ENCODE measurements at places on chromosomes 16 and 17. TPM values are rescaled to one million over a fixed set of nuclear protein-coding genes. Genes with fewer than 3 reads are reported as not detected.
A peak's percentile ranks its signal among the peaks of the same experiment; 100 is the strongest.

- DNase-seq, result no peak
These were observed 7.1 kb downstream of the ZNF385C start for GRCh38 chr17:42090964-42091790.

DNA sequence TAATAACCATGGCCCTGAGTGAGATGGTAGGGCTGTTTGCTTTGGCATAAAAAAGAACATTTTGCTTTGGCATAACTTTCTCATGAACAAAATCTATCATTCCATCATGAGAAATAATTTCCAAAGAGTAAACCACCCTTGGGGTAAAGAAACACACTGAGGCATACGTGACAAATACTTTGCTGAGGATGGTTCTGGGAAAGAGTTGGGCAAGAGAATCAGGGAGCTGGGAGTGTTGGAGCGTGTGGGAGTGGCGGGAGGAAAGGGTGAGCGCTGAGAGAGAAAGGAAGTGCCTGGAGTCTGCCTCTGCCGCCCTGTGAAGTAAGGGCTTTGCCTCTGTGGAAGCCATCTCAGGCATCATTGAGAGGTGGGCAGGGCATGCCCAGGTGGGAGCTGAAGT, 60.2 kb upstream of the ARHGAP44 start:
- DNase-seq, result no peak

GRCh38 chr17:34665150-34665806, 85.9 kb downstream of the TMEM132E start:
- DNase-seq, result no peak

DNA sequence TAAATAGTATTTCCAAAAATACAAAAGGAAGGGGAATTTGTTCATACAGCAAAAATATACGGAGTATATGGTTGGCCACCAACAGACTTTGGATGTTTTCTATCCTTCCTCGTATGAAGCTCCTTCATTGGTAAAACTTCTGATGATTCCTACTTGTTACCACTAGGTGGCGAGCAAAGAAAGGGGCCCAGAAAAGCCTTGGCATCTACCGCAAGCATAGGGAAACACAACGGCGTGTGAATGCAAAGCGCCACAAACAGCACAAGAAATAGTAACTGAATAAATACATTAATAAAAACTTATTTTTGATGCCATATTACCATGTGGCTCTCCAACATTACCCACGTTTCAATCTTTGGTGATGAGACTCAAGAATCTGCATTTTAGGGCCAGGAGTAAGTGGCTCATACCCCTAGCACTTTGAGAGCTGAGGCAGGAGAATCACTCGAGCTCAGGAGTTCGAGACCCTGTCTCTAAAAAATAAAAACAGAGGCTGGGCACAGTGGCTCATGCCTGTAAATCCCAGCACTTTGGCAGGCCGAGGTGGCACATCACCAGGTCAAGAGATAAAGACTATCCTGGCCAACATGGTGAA, 34.5 kb downstream of the YWHAE start:
- peak; percentile 77 for DNase-seq

DNA sequence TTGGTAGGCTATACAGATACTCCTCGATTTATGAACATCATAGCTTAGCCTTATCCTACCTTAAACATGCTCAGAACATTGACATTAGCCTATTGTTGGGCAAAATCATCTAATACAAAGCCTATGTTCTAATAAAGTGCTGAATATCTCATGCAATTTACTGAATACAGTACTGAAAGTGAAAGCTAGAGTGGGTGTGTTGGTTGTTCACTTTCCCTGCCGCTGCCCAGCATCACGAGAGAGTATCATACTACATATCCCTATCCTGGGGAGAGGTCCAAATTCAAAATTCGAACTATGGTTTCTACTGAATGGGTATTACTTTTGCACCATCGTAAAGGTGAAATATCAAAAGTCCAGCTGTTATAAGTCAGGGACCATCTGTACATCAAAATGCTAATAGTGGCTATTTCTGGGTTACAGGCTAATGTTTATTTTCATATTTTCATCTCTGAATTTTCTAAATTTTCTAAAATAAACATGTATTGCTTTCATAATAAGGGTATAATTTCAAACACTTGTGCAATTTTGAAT, 54.5 kb downstream of the NACA2 start:
- DNase-seq, result no peak

Gene SCRN2
- 60.2 TPM for total RNA-seq

Gene TP53TG3B
- not detected for total RNA-seq

DNA sequence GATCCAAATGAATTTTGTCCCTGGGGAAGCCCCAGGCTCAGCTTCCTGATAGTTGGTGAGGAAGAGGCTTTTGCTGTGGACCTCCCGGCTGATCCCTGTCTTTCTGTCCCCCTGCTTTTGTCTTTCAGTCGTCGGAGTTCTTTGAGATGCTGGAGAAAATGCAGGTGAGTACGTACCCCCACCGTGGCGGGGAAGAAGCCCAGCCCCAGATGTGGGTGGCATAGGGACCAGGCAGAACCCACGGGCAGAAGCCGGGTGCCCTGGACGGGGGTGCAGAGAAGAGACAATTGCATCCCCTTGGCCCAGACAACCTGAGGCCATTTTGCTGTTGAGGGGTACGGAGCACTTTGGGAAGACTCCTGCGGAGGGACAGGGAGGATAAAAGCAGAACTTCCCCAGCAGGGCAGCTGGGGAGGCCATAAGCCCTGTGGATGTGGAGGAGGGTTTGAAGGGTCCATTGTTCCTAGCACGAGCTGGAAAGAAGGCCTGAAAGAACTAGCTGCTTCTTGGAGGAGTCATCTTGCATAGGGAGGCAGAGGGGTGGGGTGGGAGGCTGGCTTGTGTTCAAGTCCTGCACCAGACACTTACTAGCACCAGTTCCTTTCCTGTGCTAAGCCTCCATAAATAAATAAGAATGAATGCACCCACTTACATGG, 105.6 kb downstream of the OR1D5 start:
- no peak for DNase-seq

Gene PIK3R6
- total RNA-seq, result not detected

GRCh38 chr16:30903596-30903995, 7.2 kb downstream of the CTF1 start:
- peak; percentile 36 for DNase-seq

DNA sequence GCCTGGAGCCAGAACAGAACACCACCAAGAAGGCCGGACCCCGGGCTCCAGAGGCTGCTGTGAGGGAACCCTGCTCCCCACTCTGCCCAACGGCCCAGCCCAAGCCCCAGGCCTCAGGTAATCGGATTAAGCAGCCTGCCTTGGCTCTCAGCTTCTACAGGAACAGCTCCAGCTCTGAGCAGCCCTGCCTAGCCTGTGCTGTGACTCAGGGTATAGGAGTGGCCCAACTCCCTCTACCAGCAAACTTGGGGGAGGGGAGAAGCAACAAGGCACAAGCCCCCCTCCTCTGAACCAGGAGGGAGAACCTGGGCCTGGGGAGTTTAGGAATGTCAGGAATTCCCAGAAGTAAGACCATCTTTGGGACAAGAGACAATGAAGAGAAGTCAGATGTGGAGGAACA, 849 bp upstream of the SOX15 start:
- peak; percentile 67 for DNase-seq

GRCh38 chr16:49684696-49685095, 171.2 kb downstream of the ZNF423 start:
- DNase-seq, result no peak

DNA sequence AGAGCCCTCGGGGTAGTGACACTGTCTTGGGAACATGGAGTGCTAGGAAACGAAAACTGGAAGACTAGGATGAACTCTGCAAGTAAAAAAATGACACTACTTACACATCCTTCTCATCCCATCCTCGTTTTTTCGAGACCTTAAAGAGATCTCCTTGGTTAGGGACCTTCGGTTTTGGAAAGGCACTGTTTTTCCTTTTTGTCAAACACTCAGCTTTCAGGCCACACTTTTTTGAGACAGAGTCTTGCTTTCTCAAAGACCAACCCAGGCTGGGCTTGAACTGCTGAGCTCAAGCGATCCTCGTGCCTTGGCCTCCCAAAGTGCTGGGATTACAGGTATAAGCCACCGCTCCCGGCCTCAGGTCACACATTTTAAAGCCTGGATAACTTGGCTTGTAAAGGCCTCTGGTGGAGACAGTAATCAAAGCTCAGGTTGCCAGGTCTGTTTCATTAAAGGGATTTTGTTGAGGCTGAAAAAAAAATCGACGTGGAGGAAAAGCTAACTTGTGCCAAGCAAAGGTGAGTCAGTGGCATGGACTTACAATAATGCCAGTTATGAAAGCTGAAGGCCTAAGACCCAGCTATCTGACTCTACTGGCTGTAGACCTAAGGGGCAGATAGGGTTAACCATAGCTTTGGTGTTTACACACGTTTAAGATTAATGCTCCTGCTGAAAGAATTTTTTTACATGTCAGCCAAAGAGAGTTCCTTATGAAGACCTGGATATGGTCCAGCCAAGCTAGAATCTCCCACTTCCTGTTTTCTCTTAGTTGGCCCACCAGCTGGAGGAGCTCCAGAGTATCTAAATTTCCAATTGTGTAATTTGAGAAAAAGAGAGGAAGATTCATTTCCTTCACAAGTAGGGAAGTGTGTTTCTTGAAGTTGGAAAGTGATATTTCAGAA, 823 bp downstream of the NBR1 start:
- DNase-seq, result peak; percentile 86

Gene KIF19
- not detected for total RNA-seq
